ENCODE measurements at places on chromosomes 1 and 21. TPM values are rescaled to one million over a fixed set of nuclear protein-coding genes. Genes with fewer than 3 reads are reported as not detected.

The ANKRD34A gene
- 0.18 TPM for total RNA-seq

The SEC16B gene
- 1.8 TPM for total RNA-seq

The ARHGEF10L gene
- 8.7 TPM for total RNA-seq

The SGIP1 gene
- total RNA-seq = 0.81 TPM

The RNF186 gene
- not detected for total RNA-seq

The EVA1B gene
- 221 TPM for total RNA-seq

The PGLYRP4 gene
- total RNA-seq = not detected

The FMO5 gene
- total RNA-seq = 0.72 TPM

The SLC35F3 gene
- total RNA-seq = not detected

The RGS13 gene
- not detected for total RNA-seq

The CHIA gene
- total RNA-seq = not detected

The MANEAL gene
- total RNA-seq = not detected

The CREB3L4 gene
- total RNA-seq = 1.8 TPM

The TAS1R1 gene
- not detected for total RNA-seq

The CELA3A gene
- total RNA-seq = not detected

The MAP10 gene
- total RNA-seq = 1.3 TPM

The E2F2 gene
- total RNA-seq = 0.81 TPM

The PTGFR gene
- 0.32 TPM for total RNA-seq

The OR2T35 gene
- total RNA-seq = not detected

The LRRC53 gene
- not detected for total RNA-seq

The CELA3B gene
- total RNA-seq = not detected

The OR2T2 gene
- total RNA-seq = not detected

The PWP2 gene
- 7.8 TPM for total RNA-seq

The OPRD1 gene
- total RNA-seq = not detected

The DTL gene
- 2.6 TPM for total RNA-seq

The OBSCN gene
- total RNA-seq = 2.3 TPM

The FCER1A gene
- total RNA-seq = not detected

The NBPF6 gene
- not detected for total RNA-seq

The DISP3 gene
- total RNA-seq = not detected

The KCND3 gene
- total RNA-seq = 3.6 TPM

The PLA2G2F gene
- not detected for total RNA-seq

The SRGAP2C gene
- 17.5 TPM for total RNA-seq

The KHDRBS1 gene
- 43.7 TPM for total RNA-seq

The TFAP2E gene
- total RNA-seq = not detected

The TIE1 gene
- total RNA-seq = 3.8 TPM

The NCMAP gene
- not detected for total RNA-seq

The PRR9 gene
- not detected for total RNA-seq

The PKP1 gene
- 0.18 TPM for total RNA-seq

The SLC16A1 gene
- total RNA-seq = 70.4 TPM

The LRRC40 gene
- 20.4 TPM for total RNA-seq

The PAX7 gene
- total RNA-seq = not detected

The ZMPSTE24 gene
- 61.9 TPM for total RNA-seq

The ELAPOR1 gene
- not detected for total RNA-seq

The BRDT gene
- not detected for total RNA-seq

The FCRLB gene
- 0.18 TPM for total RNA-seq

The MIS18A gene
- total RNA-seq = 6.5 TPM

The FCGR1A gene
- total RNA-seq = not detected

The EDARADD gene
- total RNA-seq = not detected

The AMPD1 gene
- not detected for total RNA-seq

The FMO3 gene
- 1.1 TPM for total RNA-seq

The CA6 gene
- not detected for total RNA-seq

The PLA2G2D gene
- total RNA-seq = not detected

The TP73 gene
- total RNA-seq = not detected

The SPOCD1 gene
- total RNA-seq = 23.2 TPM

The METTL18 gene
- total RNA-seq = 5.3 TPM

The IL6R gene
- 7.5 TPM for total RNA-seq

The CD53 gene
- not detected for total RNA-seq
